Motor neuron (in vitro differentiated cells): ENCODE measurements at places on chromosomes 13 and 19. TPM values are rescaled to one million over a fixed set of nuclear protein-coding genes. Genes with fewer than 3 reads are reported as not detected.
A peak's percentile ranks its signal among the peaks of the same experiment; 100 is the strongest.

DNA sequence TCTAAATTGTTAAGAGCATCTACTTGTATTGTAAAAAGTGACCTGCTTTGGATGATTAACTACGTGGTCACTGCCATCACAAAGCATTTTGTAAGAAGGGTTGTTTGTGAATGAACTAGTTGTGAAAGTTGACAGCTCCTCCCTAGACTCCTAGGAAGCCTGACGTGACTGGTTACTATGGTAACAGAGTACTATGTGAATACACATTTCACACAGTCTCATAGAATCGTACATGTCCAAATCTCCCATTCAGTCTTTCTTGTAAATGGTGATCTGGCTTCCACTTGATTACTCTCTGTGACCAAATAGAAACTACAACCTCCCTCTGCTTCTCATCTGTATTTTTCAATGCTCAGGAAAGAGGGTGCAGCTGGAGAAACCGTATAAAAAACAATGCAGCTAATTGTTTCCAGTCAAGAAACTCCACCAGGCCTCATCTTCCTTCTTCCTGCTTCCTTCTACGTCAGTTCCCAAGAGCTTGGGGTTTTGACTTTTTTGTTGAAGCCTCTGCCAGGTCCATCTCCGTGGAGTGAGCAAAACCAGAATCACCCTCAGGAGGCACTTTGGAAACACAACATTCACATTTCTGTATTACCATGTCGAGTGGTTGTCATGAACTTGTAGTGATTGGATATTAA is 83.4 kb downstream of the GPC6 start:
- peak; percentile 99 for ATAC-seq

- no peak for ATAC-seq
Measured at GRCh38 chr19:1343041-1343440, 40.7 kb upstream of the NDUFS7 start.

GRCh38 chr13:26952551-26953143 is 192.1 kb upstream of the GPR12 start:
- no peak for ATAC-seq

DNA sequence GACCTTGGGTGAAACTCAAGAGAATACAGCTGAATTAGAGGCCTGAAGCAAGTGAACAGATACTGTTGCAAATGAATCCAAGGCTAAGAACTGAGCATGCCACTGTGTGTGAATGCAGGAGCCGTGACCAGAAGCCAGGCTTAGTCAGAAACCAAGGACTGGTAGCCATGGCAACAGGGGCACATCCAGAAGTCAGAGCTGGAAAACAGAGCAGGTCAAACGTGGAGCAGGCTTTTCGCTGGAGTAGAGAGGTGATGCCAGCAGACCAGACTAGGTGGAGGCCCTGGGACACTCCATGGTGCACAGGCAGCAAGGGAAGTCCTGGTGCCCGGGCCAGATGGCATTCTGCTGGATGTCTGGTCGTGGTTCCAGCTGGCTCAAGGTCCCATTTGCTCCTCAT is 564.1 kb downstream of the PCDH9 start:
- ATAC-seq: peak; percentile 100

DNA sequence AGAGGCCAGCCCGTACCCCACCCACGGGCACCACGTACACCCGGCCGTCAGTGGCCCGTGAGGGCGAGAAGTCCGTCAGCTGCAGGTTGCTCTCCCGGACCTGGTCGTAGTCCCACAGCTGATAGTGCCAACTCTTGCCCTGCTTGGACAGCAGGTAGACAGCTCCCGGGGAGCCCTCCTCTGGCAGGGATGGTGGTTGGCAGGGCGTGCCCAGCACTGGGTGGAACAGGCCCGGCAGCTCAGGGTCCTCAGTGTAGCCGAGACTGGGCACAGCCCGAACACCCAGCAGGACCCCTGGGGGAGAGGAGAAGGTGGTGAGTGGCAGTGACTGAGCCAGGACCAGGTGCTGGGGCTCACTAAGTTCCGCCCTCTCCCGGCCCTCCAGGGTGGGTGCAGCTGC is 7.8 kb downstream of the ACTMAP start:
- ATAC-seq: no peak

GRCh38 chr13:44231786-44232516 is 141.7 kb upstream of the SERP2 start:
- ATAC-seq: peak; percentile 81

DNA sequence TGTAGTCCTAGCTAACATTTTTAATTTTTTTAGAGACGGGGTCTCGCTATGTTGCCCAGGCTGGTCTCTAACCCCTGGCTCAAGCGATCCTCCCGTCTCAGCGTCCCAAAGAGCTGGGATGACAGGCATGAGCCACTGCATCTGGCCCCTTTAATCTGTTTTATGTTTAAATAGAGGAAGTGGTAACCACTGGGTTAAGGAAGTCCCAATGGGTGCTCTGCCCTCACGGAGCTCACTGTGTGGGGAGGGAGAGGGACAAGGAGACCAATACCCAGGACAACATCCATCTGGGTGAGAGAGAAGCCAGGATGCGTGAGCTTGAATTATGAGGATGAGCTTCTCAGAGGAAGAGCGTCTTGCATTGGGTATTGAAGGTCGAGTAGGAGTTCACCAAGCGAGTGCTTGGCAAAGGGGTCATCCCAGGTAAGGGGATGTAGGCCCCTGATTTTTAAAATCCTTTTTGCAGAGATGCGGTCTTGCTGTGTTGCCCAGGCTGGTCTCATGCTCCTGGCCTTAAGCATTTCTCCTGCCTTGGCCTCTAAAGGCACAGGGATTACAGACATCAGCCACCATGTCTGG is 13.8 kb downstream of the YJU2 start:
- ATAC-seq: no peak

The RNF17 gene
- not detected in 2 replicates for total RNA-seq

The PSG4 gene
- 1.0 TPM in 1 of 2 replicates, not detected in the other for total RNA-seq

The ZNF439 gene
- 8.4 and 11.2 TPM in 2 replicates for total RNA-seq

The ATXN8OS gene
- total RNA-seq: 0.25 and 0.27 TPM in 2 replicates
